Tibial nerve (tissue), 4 donors: ENCODE measurements at places on chromosomes 7 and 10. TPM values are rescaled to one million over a fixed set of nuclear protein-coding genes. Genes with fewer than 3 reads are reported as not detected.

Gene ENTPD1
- 26.0 TPM for total RNA-seq

GRCh38 chr10:111560027-111560426 lies 483.2 kb downstream of the ADRA2A start:
- H3K36me3 ChIP-seq, result no peaks in the 10 kb centered on the region
- H3K4me3 ChIP-seq, result no peak overlapping the region
- H3K27ac ChIP-seq, result peak overlapping the region; percentile 15

- no peak overlapping the region for H3K4me3 ChIP-seq
- no peak overlapping the region for H3K27ac ChIP-seq
- H3K27me3 ChIP-seq, result no peaks in the 10 kb centered on the region
- H3K4me1 ChIP-seq, result peaks cover 12% of the 10 kb centered on the region
- no peak for DNase-seq
Observed at GRCh38 chr7:11792166-11792565, 39.8 kb downstream of the THSD7A start.

Gene CPA2
- total RNA-seq, result not detected

Gene NKX2-3
- not detected for total RNA-seq

Gene ATXN7L1
- total RNA-seq, result 14.6 TPM

Gene CNTNAP2
- total RNA-seq, result not detected

- H3K36me3 ChIP-seq, result no peaks in the 10 kb centered on the region
- no peak overlapping the region for H3K27ac ChIP-seq
- no peak for DNase-seq
- no peaks in the 10 kb centered on the region for H3K4me1 ChIP-seq
Observed at GRCh38 chr10:86363184-86363832, 3.3 kb downstream of the GRID1 start.

Gene TMEM213
- total RNA-seq, result not detected
